ENCODE measurements at places on chromosomes 12 and 14. TPM values are rescaled to one million over a fixed set of nuclear protein-coding genes. Genes with fewer than 3 reads are reported as not detected.

GRCh38 chr14:49303946-49304516 is 282.1 kb downstream of the RPS29 start:
- no peak for DNase-seq

DNA sequence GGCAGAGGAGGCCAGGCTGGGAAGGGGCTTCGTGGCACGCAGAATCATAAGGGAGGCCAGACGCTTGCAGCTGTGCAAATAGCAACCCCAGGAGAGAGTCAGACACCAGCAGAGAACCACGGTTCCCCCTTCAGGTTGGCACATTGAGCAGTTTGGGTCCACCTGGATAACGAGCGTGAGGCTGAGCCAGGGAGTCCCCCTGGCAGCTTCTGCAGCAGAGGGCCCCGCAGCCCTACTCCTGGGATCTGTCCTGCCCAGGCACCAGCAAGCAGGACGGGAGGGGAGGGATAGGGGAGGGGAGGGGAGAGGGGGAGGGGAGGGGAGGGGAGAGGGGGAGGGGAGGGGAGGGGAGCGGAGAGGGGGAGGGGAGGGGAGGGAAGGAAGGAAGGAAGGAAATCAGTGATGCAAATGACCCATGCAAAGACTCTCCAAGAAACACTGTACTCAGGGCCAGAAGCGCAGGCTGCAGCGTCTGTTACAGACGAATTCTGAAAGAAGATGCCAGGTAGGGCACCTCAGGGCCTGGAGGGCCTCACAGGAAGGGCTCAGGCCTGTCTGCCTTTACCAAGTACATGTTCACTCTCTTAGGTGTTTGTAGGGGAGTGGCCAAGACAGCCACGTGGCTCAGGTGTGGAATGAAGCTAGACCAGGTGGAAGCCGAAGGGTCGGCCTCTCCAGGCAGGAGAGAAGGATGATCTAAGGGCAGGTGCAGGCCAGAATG is 32.3 kb upstream of the MMP17 start:
- DNase-seq, result no peak

GRCh38 chr12:59040656-59041055 is 120.4 kb upstream of the LRIG3 start:
- peak; percentile 26 for DNase-seq

DNA sequence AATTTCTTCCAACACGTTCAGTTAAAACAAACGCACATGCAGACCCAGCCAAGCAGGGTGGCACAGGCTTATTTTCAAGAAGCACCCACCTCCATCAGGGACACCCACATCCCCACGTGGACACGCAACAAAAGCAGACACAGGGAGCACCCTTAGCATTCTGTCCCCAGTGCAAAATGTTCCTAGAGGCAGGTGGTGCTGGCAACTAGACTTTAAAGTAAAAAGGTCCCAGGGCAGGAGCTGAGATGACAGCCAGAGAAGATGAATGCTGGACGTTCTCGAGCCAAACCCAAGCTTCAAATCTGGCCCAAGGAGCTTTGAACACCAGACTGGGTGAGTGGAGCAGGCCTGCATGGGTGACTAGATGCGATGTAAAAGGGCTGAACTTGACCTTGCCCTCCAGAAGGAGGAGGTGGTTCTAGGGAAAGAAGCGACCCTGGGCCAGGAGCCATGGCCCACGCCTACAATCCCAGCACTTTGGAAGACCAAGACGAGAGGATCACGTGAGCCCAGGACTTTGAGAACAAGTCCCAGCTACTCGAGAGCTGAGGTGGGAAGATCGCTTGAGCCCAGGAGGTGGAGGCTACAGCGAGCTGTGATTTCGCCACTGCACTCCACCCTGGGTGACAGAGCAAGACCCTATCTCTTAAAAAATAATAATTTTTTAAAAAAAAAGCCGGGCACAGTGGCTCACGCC is 47.3 kb downstream of the KDM2B start:
- no peak for DNase-seq

- no peak for DNase-seq
Observed at GRCh38 chr14:83798421-83798820, 1731.5 kb upstream of the FLRT2 start.

- DNase-seq, result no peak
Observed at GRCh38 chr12:131057211-131057721, 103.6 kb downstream of the ADGRD1 start.

GRCh38 chr12:13436696-13437391 is 240.3 kb downstream of the EMP1 start:
- no peak for DNase-seq

DNA sequence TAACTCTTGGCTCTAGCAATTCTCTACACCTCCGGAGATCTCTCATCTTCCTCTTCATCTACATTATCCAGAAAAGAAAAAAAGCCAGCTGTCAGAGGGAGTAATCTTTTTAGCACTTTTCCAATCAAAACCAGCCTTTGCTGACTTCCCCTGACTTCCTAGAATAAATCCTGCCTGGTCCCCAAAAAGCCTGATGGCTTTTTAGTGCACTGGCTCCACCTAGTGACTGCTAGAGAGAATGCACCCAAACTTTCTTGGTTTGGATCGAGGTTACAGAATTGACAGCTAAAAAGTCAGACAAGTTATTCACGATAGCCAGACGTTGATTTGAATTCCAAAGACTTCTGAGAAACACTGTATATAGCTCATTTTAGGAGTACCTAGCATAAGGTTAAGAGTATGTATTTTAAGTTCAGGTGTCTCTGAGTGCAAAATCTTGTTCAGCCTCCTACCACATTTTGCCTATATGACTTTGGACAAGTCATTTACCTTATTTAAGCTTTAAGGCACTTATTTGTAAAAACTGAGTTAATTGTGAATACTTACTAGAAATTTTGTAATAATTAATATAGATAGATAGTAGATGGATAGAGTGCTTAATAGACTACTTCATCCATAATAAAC is 185.7 kb upstream of the GRIN2B start:
- no peak for DNase-seq

DNA sequence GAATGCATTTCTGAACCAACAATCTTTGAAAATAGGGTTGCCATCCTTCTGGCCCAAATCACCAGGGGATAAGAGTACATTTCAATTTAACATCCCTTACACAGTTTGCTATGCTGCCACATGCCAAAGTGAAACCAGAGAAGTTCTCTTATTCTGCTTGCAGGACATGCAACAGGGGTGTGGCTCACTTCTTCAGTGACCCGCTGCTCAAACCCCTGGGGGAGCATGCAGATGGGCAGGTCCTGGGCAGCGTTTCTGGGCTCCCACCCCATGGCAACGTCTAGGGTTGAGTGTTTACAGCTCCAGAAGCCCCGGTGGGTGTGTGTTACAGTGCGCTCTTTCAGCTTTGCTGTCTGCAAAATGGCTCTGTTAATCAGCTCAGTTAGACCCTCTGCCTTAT is 1306.3 kb upstream of the TMEM132C start:
- DNase-seq, result no peak

The ADGRD1 gene
- total RNA-seq, result not detected

All from pulmonary artery endothelial cell (primary cell).